CD14-positive monocyte (primary cell): ENCODE measurements at places on chromosomes 11 and 22.

- no peak for DNase-seq
Observed at GRCh38 chr11:102260241-102260640, 57.0 kb upstream of the BIRC3 start.

DNA sequence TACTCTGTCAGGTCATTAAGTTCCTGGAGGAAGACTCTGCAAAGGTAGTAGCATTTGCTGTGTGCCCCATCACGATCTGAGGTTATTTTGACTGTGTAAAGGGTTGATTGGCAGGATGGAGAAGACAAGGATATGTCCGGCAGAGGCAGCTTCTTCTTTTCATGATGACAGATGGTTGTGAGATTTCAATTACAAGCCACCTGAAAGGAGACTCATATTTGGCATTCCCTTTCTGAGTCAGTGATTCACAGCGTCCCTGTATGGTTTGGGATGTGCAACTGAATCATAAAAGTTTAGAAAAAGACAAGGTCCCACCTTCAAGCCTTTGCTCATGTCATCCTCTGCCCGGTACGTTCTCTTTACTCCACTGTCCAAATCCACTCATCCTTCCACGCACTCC lies 113.4 kb downstream of the MTNR1B start:
- DNase-seq, result no peak

DNA sequence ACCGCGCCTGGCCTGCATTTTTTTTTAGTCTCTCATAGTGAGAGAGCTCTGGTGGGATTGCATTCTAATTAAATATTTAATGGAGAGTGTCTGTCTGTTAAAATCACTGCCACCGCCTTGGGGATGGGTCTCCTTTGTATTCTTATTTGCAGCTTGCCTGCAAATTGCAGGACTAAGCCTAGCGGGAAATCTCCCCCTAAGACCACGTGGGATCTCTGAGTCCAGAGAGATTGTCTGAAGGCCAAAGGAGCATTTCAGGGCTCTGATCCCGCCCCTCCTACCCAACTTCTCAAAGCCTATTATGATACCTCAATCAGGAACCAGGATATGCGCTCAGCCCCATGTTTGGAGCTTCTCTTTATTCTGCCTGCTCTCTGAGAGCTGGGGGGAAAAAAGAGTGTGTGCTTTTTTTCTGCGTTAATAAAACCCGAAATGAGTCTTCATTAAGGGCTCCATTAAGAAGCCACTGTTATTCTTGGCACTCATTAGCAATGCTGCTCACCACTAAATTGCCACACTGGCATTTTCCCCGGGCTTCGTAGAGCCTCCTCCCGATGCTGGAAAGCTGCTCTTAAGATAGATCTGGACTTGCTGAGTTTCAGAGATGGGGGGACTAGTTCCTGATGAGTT lies 92.9 kb upstream of the THY1 start:
- no peak for DNase-seq

DNA sequence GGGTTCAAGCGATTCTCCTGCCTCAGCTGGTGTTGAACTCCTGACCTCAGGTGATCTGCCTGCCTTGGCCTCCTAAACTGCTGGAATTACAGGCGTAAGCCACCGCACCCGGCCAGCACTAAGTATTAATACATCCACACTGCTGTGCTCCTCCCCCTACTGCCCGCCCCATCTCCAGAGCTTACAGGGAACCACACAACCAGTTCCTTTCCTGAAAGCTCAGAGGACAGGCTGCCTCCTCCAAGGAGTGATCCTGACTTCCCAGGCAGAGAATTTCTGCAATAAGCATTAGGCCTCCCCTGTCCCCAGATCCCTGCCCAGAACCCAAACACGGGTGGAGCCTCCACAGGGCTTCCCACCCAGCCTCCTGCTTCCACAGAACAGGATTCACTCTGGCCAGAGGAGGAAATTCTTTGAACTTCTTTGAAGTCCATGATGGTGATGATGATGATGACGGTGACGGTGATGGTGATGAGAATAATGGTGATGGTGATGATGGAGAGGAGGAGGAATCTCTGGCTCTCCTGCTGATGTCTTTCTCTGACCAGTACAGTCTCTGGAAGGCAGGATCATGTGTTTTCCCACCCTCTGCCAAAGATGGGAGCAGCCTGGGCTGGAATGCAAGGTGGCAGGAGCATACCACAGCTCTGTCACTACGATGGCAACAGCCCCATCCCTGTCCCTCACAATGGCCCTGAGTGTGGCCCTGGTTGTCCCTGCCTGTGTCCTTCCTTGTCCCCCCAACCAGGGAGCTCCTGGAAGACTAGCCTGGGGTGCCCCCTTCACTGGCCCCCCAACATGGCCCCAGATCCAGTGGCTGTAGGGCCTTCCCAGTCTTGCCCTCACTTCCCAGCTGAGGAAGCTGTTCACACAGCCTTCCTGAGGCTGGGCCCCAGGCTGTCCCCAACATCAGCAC lies 33.5 kb upstream of the CSNK1E start:
- DNase-seq, result no peak

DNA sequence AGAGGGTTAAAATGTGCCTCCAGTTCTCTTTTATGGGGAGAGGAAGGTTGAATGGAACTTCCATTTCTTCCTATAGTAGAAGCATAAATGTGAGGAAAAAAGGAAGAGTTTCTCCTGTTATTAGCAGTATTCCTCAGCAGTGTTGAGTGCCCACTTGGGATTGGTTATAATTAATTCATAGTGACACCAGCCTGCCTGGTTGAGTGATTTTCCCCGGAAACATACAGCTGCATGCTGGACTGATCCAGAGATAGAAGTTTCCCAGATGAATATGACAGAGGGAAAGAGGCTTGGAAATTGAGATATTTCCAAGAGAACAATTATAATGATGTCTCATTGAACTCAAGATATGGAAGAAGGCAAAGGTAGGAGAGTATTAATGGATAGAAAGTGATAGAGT lies 28.3 kb downstream of the RAB39A start:
- DNase-seq, result no peak

DNA sequence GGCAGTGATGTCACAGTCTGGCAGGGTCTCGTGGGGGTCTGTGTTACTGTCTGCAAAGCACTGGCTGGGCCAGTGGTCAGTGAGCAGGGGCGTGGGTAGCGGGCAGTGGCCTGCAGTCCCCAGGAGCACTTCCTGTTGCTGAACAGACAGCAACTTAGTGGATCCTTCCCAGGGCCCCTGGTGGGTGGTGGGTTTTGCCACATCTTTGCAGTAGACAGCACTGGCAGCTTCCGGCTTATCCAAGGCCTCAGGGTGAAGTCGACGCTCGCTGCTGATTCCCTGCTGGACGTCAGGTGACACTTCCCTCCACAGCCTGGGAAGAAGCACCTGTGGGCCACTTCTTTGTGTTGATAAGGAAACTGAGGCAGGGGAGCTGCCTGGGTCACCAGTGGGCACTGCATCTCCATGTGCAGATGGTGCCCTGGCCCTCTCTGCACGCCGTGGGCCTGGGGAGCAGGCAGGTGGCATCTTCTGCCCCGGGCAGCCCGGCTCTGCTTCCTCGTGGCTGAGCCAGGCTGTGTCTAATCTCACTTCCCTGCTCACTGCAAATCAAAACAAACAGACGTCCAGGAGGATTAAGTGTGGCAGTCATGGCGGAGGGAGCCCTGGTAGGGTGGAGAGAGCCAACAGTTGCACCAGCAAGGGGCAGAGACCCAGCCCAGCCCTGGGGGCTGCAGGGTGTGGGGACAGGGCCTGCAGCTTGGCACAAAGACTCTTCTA lies 79.8 kb downstream of the KCNQ1 start:
- DNase-seq, result no peak

DNA sequence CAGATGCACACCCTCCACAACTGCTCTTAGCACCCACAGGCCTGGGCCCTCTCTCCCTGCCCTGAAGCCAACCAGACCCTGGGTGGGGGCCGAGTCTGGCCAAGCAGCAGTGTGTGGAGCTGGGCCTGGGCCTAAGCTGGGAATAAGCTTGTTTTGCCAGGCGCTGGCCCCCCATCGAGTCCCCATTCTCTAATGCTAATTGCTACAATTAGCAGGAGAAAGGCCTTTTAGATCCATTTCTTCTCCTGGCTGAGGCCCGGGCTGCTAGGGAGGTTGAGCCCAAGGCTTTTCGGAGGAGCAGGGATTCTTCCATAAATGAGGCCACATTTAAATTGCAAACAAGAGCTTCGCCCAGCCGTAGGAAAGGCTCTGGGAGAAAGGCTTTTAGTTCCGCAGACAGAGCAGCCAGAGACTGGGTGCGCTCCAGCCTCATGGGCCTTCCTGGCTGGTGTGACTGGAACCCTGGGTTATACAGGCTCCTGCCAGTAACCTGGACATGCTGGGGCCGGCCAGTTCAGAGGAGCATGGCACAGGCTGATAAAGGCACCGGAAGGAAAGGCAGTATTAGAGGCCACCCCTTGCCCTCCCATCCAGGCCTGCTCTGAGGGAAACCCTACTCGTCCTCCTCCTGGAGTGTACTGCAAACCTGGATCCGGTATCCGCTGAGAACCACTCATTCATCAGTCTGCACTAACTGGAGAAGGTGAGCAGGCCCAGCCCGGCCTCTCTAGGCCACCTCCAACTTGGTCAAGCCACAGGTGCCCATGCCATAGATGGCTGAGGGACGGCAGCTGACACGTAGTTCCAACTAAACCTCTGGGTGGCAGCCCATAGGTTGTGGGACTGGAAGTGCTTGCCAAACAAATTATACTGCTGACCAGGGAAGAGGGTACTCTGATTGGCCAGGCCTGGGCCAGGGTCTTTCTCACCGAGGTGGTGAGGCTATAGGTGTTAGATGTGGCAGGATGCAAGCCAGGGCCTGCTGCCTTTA lies 6.2 kb downstream of the KCNQ1OT1 start:
- DNase-seq, result no peak

DNA sequence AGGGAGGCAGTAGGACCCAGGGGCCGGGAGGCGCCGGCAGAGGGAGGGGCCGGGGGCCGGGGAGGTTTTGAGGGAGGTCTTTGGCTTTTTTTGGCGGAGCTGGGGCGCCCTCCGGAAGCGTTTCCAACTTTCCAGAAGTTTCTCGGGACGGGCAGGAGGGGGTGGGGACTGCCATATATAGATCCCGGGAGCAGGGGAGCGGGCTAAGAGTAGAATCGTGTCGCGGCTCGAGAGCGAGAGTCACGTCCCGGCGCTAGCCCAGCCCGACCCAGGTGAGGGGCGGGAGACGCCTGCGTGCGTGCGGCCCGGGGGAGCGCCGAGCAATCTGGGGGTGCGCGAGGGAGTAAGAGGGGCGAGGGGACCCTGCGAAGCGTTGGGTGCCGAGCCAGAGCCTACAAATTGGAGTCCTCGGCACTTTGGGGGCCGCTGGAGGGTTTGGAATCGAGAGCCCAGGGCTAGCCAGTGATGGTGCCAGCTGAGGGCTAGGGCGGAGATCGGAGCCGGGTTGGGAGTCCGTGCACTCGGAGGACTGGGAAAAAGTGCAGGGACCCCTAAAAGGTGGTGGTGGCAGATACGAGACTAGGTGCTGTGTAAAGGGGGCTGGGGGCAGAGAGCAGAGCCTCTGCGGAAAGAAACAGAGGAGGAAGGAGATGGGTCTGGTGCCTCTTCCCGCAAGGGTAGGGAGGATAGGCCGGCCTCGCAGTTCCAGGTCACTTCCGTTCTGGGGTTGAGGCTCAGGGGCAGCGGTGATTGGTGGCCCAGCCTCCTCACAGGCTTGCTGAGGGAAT lies at the start of gene SERPINH1:
SERPINH1 (plus strand) TSS at position 206 of the 788 bp plus-strand sequence. CDS start 4,097 bp downstream, outside the sequence.
- DNase-seq, result peak; percentile 73

GRCh38 chr11:95849087-95849825 lies 59.0 kb downstream of the CEP57 start:
- peak; percentile 18 for DNase-seq

DNA sequence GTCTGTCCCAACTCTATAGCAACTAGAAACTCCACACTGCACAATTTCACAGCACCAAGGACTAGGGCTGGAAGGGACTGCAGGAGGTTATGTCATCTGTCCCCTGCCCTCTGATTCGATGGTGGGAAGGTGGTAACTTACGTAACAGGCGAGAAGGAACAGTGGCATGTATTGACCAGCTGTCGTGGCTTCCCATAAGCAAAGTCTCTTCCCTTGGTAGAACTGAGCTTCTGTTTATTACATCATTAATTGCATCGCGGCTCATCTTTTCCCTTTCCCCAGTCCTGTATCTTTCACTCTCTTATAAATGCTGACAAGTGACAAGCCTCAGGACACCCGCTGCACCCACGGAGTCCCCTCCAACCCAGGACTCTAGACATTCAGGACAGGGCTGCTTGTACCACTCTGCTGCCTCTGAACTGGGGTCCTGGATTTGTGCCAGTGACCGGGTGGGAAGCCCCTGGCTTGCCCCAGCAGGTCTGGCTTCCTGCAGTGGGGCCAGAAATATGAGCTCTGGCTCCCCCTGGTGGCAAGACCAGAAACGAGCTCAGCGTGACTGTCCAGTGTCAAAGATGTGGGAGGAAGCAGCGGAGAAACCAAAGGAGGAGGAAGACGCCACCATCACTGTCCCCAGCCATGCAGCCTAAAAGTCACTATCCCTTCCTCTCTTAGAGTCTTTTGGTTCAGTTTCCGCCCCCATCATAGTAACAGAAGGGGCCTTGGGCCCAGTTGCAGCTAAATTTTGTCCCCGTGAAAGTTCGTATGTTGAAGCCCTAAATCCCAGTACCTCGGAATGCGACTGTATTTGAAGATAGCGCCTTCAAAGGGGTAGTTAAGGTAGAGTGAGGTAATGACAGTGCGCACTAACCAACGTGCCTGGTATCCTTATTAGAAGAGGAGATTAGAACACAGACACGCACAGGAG lies 84.5 kb downstream of the ISX start:
- DNase-seq, result peak; percentile 39

DNA sequence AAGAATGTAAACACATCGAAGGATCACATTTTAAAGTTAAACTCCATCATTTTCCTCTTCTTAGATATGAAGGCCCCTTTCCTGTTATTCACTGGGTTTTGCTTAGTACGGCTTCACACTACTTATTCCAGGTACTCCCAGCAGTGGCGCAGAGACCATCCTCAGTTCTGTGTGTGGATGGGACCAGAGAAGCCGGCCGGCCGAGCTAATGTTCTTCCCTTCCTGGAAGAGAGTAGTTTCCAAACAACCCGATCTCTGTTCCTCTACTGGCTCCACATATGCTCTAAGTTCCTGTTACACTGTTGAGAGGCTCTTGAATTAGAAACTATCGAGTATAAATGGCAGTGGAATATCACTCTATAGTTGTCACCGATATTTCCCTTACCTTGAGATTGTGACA lies 684 bp upstream of the NFRKB start:
- DNase-seq, result peak; percentile 4

DNA sequence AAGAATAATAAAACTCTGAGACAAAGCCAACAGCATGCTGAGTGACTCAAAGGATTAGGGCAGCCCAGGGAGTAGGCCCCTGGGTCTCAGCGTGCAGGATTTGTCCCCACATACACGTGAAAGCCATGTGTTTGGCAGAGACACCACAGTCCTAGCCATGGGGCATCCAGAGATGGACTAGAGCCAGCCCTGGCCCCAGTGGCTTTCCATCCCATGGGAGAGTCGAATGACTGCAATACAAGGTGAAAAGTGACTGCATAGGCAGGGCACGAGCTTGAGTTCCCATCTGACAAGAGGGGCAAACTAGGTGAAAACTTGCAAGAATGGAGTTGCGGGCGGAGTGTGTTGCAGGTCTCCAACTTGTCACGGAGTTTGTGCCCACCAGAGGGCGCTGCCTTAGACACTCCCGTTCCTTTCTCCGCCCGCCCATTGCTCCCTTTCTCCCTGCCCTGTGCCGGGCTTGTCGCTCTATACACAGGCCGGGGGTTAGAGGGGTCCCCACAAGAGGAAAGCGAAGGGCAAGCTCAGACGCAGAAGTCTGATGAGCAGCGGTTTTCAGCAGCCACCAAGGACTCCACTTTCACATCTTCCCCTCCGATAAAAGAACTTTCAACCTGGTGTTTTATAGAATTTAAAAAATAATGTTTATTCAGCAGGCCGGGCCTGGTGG lies 24.2 kb downstream of the TSKU start:
- peak; percentile 72 for DNase-seq
